ENCODE measurements at places on chromosomes 12 and 14.
A peak's percentile ranks its signal among the peaks of the same experiment; 100 is the strongest.

- peak; percentile 39 for DNase-seq
Measured at GRCh38 chr12:57620936-57621496, 9.8 kb downstream of the ARHGEF25 start.

- DNase-seq = no peak
Measured at GRCh38 chr12:20175704-20176388, 192.5 kb upstream of the PDE3A start.

- DNase-seq = no peak
Measured at GRCh38 chr12:124702736-124703135, 135.3 kb upstream of the NCOR2 start.

- DNase-seq = no peak
Measured at GRCh38 chr14:72605096-72605920, 288.6 kb downstream of the DPF3 start.

GRCh38 chr12:70964867-70965510 lies 44.5 kb upstream of the PTPRR start:
- DNase-seq = no peak

GRCh38 chr12:22576473-22576872 lies 32.1 kb upstream of the C2CD5 start:
- DNase-seq = no peak

DNA sequence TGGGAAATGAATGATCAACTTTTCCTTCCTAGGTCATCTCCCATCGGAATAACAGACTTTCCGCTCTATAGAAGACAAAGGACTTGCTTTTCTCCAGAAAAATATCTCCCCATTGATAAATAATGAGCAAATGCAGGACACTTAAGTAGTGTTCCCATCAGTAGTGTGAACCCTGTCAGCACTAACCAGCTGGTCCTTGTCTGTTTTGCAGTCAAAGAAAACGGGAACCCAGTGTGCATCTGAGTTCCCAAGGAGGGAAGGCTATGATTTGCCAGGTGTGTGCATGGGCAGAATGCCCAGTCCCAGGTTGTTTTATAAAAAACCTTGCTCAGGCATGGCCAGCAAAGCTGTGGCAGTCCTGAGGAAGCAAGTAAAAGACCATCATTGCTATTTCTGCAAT lies 256.5 kb upstream of the HMGA2 start:
- DNase-seq = no peak

DNA sequence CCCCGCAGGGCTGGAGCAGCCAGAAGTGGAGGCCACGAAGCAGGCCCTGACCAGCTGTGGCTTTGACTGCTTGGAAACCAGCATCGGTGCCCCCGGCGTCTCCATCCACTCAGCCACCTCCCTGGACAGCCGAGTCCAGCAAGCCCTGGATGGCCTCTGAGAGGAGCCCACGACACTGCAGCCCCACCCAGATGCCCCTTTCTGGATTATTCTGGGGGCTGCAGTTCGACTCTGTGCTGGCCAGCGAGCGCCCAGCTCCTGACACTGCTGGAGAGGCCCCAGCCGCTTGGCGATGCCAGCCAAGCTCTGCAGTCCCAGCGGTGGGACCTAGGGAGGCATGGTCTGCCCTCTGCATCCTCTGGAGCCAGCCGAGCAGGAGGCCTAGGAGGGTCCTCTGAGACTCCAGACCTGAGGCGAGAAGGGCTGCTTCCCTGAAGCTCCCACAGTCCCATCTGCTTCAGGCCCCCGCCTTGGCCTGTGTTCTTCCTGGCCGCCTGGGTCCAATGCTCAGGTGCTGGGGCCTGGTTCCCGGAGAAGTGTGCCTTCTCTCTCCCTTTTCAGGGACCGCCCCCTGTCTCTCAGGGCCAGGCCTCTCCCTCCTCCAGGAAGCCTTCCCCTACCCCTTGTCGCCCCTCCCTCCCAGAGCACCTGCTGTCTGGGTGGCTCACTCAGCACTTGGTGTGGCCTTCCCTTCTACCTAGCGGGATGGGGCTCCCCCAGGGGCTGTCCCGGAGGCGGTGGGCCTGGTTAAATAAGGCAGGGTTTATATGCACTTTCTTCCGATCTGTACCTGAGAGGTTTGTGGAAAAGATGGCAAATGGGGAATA lies 23.0 kb downstream of the MVK start:
- no peak for DNase-seq

DNA sequence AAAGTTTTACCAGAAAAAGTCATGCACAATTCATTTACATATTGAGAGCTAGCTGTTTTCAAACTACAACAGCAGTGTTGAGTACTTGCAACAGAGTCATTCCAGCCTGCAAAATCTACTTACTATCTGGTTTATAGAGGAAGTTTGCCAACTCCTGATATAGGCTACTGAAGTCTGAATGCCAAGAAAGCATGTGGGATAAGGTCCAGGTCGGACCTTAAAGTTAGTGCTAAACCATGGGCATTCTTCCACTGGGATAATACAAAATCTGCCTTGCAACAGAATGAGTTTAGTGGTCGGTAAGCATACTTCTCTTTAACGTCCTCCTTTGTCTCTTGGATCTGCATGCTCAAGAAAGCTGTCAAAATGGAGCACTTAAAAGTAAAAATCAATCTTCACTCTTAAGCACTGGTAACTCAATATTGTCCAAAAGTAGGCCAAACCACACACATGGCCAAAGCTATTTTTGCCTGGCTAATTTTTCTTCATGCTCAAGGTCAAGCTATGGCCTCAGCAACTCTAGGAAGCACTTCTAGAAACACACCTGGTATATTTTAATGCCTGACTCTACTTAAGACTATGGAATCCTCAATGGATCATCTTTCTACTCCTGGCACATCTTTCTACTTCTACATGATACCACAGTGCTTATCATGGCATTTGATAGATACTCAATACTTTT lies 364.9 kb upstream of the KITLG start:
- DNase-seq = no peak

GRCh38 chr14:59918824-59919569 lies 947 bp upstream of the LRRC9 start:
- peak; percentile 20 for DNase-seq

GRCh38 chr14:69685218-69685616 lies 73.8 kb downstream of the SUSD6 start:
- peak; percentile 79 for DNase-seq

GRCh38 chr12:106123551-106124081 lies 15.1 kb downstream of the NUAK1 start:
- DNase-seq = no peak

DNA sequence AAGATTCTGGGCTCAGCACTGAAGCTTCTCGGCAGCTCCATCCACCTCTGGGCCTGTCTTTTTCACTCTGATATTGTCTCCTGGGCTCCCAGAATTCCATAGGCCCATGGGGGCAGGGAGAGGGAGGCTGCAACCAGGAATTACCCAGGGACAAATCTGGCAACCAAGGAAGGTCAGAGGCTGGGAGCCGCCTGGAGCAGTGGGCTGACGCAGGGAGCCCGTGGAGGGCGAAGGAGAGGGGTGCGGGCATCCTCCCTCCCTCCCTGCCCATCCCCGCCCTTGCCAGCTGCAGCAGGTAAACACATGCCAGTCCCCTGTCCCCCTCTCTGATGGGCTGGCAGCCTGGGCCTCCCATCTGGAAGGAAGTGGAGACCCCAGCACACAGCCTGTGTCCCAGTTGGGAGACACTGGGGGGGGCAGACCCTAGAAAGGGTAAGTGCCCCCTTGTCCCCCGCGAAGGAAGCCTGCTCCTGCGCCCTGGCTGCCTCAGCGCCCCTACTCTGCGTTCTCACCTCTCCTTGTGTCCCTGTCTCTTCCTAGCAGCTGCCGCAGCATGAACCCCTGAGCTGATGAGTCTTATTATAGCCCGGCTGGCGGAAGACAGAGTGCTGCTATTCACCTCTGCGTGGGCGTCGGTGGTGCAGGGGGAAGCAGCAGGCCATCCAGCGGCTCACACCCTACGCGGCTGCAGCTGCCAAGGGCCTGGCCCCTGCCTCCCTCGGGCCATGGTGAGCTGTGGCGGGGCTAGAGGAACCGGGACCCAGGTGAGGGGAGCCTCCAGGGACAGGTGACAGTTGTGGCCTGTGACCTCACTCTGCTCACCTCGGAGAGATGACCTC lies 6.7 kb downstream of the LRTM2 start:
- no peak for DNase-seq

- no peak for DNase-seq
Measured at GRCh38 chr12:76719171-76720041, 44.5 kb upstream of the ZDHHC17 start.

DNA sequence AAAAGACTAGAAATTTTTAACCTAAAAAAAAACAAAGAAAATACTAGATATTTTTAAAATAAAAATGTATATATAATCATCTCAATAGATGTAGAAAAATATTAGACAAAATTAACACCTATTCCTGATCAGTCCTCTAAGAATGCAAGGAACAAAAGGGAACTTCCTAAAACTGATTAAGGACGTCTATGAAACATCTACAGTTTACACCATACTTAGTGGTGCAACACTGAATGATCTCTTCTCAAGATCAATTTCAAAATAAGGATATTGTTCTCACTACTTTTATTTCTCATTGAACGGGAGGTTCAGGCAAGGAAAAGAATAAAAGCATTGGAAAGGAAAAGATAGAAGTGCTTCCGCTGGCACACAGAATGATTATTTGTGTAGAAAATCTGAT lies 16.0 kb downstream of the OLR1 start:
- DNase-seq = no peak

DNA sequence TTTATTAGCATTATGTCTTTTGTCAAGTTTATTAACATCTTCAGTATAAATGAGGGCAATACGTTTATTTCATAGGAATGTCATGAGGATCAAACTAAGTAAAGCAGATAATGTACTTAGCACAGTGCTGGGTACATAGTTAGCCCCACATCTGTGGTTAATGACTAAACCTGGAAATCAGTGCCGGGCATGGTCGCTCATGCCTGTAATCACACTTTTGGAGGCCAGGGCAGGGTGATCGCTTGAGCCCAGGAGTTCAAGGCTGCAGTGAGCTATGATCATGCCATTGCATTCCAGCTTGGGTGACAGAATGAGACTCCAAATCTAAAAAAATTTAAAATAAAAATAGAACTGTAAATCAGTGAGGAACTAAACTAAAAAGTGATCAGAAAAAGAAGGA lies 44.8 kb upstream of the GUCY2C start:
- no peak for DNase-seq

GRCh38 chr12:67969134-67969802 lies 20.0 kb upstream of the IFNG-AS1 start:
- DNase-seq = no peak

GRCh38 chr14:26702721-26703230 lies 104.9 kb upstream of the NOVA1 start:
- DNase-seq = no peak

DNA sequence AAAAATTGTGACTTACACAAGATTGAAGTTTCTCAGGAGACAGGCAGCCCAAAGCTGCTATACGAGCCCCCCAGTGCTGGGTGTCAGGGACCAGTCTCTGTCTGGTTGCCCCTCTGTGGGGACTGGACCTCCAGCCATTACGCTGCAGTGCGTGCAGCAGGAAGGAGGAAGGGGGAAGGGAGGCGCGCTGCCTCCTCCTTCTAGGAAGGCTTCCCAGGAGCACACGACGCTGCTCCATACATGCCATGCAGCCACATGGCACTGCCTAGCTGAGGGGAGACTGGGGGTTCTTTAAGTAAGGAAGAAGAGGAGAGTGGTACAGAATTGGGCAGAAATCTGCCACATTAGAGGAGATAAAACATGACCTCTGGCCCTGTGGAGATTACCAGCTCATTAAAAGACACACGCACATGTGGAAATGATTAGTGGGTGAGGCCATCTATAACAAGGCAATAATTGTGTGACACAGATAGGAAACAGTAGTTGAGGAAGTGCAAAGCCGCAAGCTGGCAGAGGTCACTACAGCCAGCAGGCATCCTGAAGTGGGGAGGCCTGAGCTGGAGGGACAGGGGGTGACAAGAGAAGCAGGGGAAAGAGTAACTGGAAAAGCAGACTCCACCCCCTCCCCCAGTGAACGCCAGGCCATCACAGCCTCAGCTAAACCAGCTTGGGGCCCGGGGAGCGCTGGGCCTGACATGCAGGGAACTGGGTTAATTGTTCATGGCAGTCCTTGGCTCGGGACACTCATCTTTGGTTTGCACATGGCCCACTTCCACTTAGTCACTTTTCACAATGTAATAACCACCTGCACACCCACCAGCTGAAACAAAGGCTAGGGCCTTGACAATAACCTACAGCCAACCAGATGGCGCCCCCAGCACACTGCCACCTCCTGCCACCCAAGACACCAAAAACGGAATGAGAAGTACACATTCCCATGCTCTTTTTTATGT lies 39.6 kb downstream of the CCDC88C start:
- peak; percentile 68 for DNase-seq

- no peak for DNase-seq
Measured at GRCh38 chr12:88411689-88412088, 168.6 kb downstream of the KITLG start.

DNA sequence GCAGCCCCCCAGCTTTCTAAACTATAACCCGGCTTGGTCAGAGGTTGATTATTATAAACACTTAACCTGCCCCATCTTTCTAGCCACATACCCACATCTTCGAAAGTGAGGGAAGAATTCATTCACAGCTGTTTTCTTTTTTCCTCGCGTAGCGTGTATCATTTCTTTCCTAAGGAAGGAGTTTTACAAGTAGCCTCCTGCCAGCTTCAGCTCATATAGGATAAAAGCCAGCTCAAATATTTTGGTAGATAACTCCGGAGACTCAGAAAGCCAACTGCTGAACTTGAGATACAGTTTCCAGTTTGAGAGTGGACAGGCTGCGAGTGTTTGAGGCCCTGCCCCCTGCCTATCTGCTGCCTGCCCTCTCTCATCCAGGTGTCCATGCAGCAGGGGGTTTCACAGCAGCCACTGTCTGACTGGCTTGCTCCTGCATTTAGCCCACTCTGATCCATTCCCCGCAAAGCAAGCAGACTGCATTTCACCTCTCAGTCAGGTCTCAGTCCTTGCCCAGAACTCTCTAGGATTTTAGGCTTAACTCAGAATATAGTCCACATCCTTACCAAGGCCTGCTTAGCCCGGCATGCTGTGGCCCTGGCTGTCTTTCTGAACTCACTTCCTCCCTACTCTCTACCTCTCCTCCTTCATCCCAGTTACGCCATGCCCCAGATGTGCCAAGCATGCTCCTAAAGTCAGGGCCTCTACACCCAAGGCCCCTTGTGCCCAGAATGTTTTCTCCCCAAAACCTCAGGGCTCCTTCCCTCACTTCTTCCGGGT lies 46.9 kb downstream of the EVL start:
- no peak for DNase-seq

- no peak for DNase-seq
Measured at GRCh38 chr14:64807551-64807950, 72.2 kb downstream of the SPTB start.

- no peak for DNase-seq
Measured at GRCh38 chr14:79337761-79338160, 873.5 kb downstream of the DIO2 start.

GRCh38 chr12:81206429-81206828 lies 128.6 kb downstream of the ACSS3 start:
- DNase-seq = no peak

GRCh38 chr14:65100922-65101541 lies 1.3 kb downstream of the MAX start:
- no peak for DNase-seq

GRCh38 chr14:32201816-32202490 lies at the start of gene RNU6-7:
Gene RNU6-7 (plus strand): TSS chr14:32202045.
- DNase-seq = peak; percentile 38
